Esophagus mucosa (tissue), 1 donor: ENCODE measurements at places on chromosomes 2 and 18. TPM values are rescaled to one million over a fixed set of nuclear protein-coding genes. Genes with fewer than 3 reads are reported as not detected.

SPP2 gene
- not detected for total RNA-seq

REEP1 gene
- 1.6 TPM for total RNA-seq

ECEL1 gene
- not detected for total RNA-seq

FEV gene
- total RNA-seq: not detected

RIT2 gene
- total RNA-seq: not detected

DNA sequence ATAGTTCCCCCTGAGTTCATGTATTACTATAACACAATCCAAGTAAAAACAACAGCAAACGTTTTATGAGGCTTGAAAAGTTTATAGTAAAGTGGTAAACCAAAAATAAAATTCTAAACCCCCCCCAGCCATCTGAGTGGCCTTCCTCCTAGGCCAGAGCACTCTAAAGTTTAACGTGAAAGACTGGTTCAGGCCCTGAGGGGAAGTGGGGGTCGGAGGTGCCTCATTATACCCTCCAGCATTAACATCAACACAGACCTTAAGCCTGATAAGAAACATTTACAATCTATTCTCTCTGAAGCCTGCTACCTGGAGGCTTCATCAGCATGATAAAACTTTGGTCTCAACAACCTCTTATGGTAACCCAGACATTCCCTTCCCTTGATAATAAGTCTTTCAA is 29.0 kb upstream of the CNGA3 start:
- no peak for ATAC-seq

GRCh38 chr2:26448651-26449050 is 29.3 kb downstream of the OTOF start:
- ATAC-seq: no peak

GRCh38 chr2:30569946-30570345 is 122.9 kb downstream of the LCLAT1 start:
- no peak for ATAC-seq

- no peak for ATAC-seq
These were observed 181.0 kb downstream of the CDH2 start for GRCh38 chr18:27995770-27996502.

DNA sequence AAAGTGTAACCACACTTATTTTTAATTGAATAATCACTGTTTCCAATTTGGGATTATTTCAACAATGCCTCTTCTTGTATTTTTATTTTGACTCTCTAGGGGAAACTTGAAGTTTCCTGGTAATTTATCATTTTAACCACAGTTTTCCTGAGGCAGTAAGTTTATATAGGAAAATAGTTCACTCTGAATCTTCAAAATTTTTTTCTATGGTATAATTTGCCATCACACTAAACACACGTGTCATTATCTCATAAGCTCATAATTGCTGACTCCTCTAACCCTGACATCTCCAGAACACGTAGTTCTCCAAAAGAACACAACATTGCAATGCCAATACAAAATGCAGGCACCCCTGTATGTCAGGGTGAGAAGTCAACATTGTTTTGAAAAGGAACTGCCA is 102.2 kb upstream of the FZD7 start:
- ATAC-seq: no peak

DNA sequence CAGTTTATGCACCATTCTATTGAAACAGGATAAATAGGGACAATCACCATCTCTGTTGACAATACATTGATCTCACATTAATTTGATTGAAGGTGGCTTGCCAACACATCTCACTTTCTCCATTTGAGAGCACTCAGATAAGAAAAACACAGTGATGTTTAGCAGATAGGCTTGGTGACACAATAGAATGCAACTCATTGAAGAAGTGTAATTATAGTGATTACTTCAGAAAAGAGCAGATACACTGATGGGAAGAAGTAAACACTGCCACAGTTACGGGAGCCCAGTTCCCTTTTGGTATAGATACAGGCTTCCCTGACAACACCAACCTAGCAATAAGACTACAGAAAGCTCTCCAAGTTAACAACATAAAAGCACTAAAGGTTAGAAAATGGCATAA is 89.1 kb downstream of the FIGN start:
- no peak for ATAC-seq

DNA sequence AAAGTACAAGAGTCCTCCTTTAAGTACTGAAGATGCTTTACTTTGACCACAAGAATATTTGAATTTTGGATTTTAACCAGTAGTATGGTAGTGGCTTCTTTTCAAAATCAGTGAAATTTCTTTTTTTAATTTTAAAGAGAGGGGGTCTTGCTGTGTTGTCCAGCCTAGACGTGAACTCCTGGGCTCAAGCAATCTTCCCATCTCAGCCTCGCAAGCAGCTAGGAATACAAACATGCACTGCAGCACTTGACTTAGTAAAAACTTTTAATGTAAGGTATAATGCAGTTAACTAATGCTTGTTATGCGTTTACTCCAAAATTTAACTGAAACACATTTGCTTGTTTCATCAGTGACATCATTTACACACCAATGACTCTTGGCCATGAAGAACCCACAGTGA is 49.6 kb downstream of the EML4 start:
- ATAC-seq: no peak

DNA sequence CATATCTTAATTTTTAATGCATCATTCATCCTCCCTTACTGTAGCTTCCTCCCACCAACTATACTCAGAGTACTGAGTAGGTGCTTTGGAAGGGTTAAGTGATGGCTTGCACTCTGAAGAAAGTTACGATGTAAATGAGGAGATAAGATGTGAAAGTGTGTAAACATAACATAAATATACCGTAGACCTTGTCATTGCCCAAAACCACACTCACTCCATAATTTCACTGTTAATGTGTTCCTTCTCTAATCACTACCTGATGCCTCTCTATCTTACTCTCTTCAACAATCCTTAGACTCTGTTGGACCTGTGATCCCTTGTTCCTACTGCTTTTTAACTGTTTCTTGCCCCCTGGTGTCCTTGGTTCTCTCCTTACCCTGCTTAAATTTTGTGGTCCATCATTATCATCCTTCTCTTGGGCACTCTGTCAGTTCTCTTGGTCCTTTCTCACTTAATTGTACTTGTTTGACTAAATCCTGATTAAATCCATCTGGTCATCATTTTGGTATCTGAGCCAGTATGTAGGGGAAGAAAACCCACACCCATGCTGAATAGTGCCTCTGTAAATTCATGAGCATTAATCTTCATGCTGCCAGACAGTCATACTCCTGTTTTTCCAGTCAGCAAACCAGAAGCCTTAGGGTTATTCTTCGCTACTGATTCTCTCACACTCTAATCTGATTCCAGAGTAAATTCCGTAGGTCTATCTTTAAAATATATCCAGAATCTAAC is 45.0 kb downstream of the PMS1 start:
- peak; percentile 66 for ATAC-seq

- ATAC-seq: peak; percentile 94
These were observed 71.0 kb upstream of the ITM2C start for GRCh38 chr2:230793572-230794359.

- no peak for ATAC-seq
These were observed 43.4 kb upstream of the ANKRD62 start for GRCh38 chr18:12049978-12050811.

GRCh38 chr18:77106331-77106730 is 26.3 kb downstream of the MBP start:
- no peak for ATAC-seq
